SW480 (cell line): ENCODE measurements at places on chromosomes 16 and 17.

- no peak for DNase-seq
These were observed 2275.5 kb downstream of the TP53TG3F start for GRCh38 chr16:35734728-35735402.

DNA sequence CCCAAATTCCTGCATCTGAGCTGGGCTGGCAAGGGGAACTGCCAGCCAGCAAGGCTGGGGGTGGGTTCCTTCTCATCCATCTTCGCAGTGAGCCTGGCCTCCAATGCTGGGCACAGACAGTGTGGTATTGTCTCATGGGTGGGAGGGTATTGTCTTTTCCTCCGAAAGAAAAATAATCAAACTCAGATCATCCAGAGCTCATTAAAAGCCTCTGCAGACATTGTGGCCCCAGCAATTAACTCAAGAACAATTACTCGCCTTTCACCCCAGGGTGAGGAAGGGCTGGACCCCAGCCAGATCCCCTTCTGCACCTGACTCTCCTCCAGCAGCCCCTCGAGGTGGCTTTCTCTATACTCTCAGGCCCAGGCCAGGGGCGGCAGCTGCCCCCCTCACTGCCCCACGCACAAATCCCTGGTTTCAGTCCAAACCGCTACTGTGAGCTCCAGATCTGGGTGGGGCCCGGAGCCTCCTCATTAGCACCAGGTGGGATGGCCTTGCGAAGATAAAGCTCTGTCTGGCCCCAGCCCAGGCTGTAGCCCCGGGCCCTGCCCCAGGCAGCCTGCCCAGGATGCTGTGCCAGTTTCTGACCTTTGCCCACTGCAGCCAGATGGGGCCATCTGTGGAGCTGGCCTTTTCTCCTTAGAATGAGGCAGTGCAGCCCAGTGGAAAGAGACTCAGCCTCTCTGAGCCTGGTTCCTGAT, 2.3 kb upstream of the KRT15 start:
- DNase-seq: peak; percentile 77

GRCh38 chr17:1420163-1420562, 20.1 kb upstream of the YWHAE start:
- no peak for DNase-seq

DNA sequence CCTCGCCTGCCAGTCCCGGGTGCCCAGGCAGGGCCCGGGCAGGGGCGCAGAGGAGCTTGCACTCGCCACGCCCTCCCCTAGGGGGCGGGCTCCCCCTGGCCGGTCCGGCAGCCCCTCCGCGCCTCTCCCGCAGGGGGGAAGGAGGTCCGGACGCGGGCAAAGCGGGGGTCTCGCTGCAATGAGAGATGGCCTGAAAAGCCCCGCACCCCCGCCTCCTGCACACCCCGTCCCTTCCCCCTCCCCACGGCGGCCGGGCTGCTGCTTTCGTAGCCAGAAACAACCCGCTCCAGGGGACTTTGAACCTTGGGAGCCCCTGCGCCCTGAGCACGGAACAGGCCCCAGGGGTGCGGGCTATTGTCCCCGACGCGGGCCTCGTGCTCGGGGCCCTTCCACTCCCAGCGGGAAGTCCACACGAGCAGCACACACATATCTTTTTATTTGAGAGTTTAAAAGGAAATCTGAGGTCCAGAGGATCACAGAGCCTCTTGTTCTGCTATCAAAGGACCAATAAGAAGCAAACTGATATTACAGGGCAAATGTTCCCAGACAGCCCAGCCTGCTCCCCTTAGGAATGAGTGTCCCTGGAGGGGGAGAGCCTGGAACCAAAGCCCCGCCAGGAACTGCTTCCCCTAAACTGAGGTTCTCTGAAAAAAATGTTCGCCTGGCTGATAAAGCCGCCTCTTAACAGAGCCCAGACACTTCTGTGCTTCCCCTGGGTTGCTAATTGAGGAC, 5.8 kb upstream of the CBX4 start:
- peak; percentile 60 for DNase-seq

GRCh38 chr17:76551685-76552084, 11.8 kb downstream of the PRCD start:
- no peak for DNase-seq

- DNase-seq: no peak
These were observed 19.8 kb downstream of the HNF1B start for GRCh38 chr17:37725021-37725595.

- no peak for DNase-seq
These were observed 30.4 kb upstream of the CCL1 start for GRCh38 chr17:34393401-34393800.

GRCh38 chr17:51533219-51533618, 272.9 kb downstream of the UTP18 start:
- no peak for DNase-seq

DNA sequence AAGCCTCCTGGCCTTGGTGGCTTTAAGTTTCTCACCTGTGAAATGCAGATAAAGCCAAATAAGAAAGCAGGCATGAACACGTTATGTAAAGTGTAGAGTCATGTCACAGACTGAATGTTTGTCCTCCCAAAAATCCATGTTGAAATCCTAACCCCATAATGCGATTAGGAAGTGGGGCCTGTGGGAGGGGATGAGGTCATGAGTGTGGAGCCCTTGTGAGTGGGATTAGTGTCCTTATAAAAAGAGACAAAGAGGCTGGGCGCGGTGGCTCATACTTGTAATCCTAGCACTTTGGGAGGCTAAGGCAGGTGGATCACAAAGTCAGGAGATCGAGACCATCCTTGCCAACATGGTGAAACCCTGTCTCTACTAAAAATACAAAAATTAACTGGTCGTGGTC, 19.5 kb upstream of the C16orf78 start:
- no peak for DNase-seq

DNA sequence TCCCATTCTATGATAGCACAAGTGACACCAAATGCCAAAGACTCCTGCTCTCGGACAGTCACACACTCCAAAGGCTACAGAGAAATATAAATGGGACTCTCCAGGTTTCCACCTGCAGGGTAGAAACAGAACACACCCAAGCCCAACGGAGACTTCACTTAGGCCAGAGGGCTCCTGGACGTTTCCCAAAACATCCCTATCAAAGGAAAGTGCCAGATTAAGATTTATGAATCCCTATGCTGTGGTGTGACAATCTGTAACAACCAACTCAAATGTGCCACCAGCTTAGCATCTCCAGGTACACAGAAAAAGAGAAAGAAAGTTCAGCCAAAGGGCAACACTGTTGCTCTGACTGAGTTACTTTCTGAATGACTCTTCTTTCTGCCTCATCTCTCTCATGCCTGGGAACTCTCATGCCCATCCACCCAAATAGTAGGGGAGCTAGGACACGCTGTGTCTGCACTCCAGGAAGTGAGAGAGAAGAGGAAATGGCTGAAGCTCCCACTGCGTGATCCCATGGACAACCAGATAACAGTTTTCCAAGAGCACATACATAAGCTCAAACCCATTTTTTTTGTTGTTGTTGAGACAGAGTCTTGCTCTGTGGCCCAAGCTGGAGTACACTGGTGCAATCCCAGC, 49.7 kb downstream of the SMG6 start:
- no peak for DNase-seq

- DNase-seq: no peak
These were observed 1.0 kb downstream of the KIFC3 start for GRCh38 chr16:57801098-57801808.
